ENCODE measurements at places on chromosomes 7 and 10.

DNA sequence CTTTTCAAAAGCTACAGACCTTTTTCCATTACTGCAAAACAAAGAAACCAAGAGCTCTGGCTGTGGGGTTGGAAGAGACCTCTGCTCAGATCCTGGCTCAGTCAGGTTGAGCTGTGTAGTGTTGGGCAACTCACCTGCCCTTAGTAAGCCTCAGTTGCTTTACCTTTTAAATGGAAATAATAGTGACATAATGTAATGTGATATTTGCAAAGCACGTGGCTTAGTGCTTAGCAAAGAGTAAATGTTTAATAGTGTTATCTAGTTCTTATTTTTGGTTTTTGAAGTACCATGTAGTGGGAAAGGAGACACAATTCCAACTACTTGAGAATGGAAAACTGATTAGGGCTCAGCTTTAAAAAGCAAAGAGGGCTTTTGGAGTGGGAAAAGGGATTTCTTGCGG is 100.2 kb downstream of the SVIL start:
- DNase-seq: no peak

GRCh38 chr10:74518061-74518460 is 308.3 kb upstream of the KAT6B start:
- no peak for DNase-seq

DNA sequence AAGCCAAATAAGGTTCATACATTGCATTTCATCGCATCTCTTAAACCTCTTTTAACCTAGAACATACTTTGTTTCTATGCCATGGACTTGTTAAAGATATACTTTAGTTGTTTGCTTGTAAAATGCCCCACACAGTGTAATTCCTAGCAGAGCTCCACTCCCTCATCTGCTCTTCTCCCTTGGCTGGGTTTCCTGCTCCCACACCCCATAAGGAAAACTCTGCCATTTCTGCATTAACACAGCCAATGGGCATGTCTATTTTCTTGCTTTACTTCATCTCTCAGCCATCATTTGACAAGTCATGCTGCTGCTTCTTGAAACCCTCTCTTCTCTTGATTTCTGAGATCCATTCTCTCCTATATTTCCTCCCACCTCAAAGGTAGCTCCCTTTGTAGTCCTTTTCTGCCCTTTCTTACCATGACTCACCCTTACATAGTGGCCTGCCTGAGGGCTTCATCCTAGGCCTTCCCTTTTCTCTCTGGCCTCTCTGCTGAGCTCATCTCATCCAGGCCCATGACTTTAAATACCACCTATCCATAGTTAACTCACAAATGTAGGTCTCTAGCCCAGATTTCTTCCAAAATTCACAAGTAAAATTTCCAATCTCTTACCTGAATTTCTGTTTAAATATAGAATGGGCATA is 471.4 kb downstream of the ADRA2A start:
- DNase-seq: no peak

DNA sequence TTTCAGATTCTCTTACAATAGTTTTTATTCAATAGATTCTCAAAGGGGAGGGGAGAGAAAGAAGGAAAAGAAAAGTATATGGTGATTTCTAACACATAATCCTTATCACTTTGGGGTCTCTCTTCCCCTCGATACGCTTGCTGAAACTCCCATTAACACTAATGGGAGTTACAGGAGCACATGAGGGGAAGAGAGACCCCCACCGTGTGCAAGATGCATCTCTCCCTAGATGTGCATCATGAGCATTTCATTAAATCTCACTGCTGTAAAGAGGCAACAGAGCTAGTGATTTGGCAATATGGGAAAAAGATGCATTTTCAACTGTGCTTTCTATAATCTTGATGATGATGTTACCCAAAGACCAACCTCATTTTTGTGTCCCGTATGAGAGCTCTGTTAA is 177.4 kb downstream of the SKAP2 start:
- DNase-seq: no peak

DNA sequence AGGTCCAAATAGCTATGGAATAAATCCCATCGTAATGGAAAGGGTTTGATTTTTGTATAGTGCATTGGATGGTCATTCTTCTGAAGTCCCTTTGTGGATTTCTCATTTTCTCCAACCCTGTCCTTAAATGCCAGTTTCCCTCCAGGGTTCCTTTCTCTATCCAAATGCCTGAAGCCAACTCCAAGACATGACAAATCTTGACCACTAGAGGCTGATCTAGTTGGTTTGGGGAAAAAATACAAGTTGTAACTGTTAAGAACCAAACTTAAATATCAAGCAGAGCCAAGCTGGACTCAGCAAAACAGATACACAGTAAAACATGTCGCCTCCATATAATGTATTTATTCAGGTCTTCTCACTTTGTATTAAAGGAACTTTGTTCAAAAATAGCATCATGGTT is 28.7 kb downstream of the FRMD4A start:
- DNase-seq: no peak

DNA sequence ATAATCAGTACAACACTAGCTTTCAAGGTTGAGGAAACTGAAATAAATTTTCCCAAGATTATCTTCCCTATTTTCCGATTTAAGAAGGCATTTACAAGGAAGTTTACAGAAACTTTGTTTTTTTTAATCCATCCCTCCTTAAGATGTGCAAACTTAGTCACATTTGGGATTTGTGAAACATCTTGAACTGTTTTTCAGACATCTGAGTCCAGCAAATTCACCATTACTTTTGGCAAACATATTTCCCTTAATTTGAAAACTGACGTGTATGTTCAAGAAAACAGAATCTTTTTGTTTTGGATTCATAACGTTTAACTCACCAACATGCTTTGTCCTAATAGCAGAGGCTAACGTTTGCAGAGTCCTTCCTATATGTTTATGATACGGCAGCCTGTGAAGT is 19.5 kb downstream of the GLI3 start:
- no peak for DNase-seq

DNA sequence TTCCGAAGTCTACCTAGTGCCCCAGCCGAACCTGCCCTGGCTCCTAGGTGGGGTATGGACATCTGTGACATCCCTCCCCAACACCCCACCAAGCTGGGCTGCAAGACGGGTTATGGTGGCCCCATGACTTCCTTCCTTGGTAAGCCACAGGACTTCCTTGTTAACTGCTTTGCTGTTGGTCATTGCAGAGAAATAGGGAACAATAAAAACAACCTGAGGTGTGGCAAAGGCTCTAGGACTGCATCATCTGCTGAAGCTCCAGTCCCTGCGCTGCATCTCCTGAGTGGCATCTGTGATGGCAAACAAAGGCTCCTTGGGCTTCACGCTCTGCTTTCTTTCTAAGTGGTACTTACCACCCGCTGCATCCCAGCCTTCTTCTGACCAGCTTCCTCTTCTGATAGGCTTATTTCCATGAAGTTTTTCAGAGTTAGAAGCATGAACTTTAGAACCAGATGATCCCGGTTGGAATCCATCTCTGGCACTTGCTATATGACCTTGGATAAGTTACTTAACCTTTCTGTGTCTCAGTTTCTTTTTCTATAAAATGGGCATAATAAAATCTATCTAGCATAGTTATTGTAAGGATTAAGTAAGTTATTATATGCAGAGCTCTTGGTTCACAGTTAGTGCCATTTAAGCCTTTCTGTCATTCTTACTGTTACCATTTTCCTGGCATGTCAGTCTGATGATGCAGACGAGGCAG is 216.8 kb downstream of the RPS24 start:
- DNase-seq: no peak

DNA sequence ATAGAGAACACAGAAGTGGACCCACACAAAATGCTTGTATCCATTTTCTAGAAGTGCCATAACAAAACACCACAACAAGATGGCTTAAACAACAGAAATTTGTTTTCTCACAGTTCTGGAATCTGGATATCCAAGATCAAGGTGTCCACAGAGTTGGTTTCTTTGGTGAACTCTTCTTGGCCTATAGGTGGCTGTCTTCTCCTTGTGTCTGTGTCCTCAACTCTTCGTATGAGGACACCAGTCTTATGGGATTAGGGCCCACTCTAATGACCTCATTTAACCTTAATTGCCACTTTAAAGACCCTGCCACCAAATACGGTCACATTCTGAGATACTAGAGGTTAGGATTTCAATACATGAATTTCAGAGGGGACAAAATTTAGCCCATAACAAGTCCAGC is 30.8 kb upstream of the C10orf71 start:
- DNase-seq: no peak
